ENCODE measurements at places on chromosomes 16 and 17.

- DNase-seq, result no peak
These were observed 491 bp downstream of the USP7 start for GRCh38 chr16:8963010-8963820.

DNA sequence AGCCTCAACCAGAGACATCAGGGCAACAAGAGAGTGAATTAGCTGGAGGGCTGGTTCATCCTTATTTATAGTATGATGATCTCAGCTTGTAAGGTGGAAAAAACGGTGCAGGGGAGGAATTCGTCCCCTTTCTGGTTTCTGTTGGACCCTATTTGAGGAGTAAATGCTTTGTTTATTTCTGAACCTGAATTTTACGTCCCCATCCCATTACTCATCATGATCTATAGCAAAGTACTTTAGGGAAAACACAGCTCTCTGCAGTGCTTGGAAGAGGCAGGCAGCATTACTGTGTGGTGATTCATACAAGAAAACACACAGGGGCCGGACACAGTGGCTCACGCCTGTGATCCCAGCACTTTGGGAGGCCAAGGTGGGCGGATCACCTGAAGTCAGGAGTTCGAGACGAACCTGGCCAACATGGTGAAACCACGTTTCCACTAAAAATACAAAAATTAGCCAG lies 8.0 kb upstream of the VAT1L start:
- DNase-seq, result no peak

GRCh38 chr17:48589831-48590606 lies at the start of gene HOXB3:
Gene HOXB3, minus strand, starts transcription at chr17:48590241. Its CDS starts 37,767 bp downstream, at chr17:48552474.
- DNase-seq, result no peak

DNA sequence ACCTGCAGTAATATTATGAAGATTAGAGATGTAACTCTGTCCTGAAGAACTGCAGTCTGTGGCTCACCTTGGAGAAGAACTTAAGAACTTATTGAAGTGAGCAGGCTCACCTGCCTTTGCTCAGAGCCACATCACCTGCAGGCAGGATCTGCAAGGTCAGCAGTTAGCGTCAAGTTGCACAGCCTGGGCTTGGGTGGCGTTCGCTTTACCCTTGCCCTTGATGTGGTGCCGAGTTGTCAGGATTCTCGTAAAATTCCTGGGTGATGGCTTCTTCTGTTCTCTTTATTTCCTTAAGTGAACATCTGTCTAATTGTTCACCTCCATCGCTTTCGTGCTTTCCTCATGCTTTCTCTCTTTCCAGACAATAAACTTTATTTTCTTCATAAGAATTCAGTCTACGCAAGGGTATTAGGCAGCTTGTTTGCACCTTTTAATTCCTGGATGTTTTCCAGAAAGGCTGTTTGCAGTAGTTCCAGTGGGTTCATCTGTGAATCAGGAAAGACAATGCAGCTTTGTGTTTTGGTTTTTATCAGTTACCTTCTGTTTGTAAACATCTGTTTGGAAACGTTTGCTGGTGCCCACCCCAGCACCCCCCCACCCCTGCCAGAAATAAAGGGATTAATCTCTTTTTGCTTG lies 254.3 kb downstream of the WWOX start:
- no peak for DNase-seq

- DNase-seq, result peak; percentile 38
These were observed 125.0 kb upstream of the RPL38 start for GRCh38 chr17:74078363-74078941.

DNA sequence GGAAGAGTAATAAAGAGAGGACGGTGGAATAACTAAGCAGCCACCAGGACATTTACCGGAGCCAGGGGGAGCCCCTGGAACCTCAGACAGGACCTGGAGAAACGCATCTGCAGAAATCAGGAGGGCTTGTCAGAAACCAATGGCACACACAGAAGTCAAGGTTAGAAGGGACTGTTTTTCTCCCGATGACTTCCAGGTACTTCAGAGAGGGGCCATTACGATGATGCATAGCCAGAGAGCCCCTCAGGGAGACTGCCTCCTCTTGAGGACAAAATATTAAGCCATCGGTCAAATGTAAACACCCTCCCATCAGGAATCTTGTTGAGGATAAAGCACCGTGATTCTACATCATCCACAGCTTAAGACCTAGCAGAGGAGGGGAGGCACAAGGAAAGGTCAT lies 333.6 kb upstream of the CDH5 start:
- DNase-seq, result no peak

- DNase-seq, result no peak
These were observed 191.4 kb downstream of the SLC39A11 start for GRCh38 chr17:72901083-72901482.

DNA sequence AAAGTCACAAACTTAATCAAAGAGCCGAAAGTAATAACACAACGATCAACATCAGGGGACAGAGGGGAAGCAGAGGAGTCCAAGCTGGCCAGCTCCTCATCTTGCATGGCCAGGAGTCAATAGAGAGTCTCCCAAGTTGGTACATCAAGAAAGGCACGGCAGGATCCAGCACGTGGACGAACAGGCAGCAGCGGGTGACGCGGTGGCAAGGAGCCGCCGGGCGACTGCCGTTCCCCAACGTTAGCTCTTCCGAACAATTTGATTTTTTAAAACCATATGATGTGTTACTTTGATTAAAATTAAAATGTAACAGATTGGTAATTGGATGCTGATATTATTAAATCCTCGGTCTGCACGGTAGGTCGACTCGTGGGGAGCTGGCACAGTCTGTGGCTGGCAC lies 81.8 kb upstream of the DOC2B start:
- no peak for DNase-seq

DNA sequence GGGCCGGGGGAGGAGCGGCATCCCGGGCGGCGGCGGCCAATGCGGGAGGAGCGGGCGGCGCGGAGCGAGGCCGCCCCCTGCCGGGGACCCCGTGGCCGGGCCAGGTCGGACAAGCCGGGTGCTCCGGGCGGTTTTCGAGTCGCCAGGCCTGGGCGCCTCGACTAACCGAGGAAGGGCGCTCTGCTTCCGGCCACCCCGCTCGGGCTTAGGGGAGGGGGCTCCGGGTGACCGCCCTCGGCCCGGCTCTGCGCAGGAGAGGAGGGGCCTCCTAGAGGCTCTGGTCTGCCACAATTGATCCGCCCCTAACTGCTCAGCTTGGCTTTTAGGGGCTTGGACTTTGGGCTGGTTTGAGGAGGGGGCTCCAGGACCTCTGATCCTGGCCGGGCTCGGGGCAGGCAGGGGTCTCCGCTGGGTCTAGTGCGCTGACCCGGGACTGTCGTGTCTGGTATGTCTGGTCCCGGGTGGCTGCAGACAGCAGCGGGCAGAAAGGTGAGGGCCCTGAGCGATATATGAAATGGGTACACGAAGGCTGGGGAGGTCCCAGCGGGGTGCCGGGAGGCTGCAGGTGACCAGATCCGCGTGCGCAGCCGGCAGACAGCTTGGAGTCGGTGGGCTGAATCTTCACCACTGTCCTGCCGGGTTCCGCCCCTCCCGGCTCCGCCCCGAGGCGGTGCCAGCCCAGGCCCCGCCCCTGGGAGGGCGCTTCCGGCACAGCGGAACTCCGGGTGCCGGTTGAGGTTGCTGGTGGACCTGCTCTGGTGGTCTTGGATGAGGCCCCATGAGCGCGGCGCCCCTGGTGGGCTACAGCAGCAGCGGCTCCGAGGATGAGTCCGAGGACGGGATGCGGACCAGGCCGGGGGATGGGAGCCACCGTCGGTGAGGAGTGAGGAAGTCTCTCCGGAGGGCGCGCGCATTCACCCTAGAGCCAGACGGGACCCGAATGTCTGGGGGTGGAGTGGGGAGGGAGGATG lies at the start of gene USB1:
Gene USB1 (plus strand): TSS at position 702 of the 971 bp plus-strand sequence. CDS start 77 bp downstream, at position 779.
- DNase-seq, result peak; percentile 77

DNA sequence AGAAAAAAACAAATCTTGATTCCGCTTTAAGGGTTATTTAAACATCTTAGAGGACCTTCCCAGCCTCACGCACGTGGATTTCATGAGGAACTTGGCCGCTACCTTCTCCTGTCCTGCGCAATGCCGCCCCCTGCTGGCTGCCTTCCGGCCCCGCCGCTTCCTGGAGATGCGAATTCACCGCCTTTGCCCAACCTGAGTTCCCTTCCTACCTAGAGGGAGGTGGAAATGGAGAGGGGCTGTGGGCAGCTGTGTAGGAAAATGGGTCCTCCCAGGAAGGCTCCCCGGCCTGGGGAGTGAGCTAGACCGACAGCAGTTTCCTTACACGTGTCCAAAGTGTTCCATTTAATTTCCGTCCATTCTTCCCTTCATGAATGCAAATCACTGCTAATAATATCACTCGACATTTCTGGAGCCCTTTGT lies 1.0 kb upstream of the ABCC12 start:
- DNase-seq, result peak; percentile 29

DNA sequence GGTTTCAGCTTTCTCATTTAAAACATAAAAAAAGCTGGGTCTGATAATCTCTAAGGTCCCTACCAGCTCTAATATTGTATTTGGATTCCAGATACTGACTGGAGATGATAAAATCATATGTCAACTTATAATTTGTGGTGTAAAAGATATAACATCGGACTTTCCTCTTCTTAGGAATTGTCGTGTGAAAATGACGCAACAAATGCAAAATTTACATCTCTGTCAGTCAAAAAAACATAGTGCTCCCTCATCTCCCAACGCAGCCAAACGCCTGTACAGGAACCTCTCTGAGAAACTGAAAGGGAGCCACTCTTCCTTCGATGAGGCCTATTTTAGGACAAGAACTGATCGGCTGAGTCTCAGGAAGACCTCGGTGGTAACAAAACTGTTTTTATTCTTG lies 197.3 kb downstream of the ANKFN1 start:
- no peak for DNase-seq

- DNase-seq, result no peak
These were observed 31.0 kb downstream of the CD300A start for GRCh38 chr17:74497471-74497870.

GRCh38 chr16:15484662-15485061 lies 50.3 kb downstream of the BMERB1 start:
- no peak for DNase-seq

DNA sequence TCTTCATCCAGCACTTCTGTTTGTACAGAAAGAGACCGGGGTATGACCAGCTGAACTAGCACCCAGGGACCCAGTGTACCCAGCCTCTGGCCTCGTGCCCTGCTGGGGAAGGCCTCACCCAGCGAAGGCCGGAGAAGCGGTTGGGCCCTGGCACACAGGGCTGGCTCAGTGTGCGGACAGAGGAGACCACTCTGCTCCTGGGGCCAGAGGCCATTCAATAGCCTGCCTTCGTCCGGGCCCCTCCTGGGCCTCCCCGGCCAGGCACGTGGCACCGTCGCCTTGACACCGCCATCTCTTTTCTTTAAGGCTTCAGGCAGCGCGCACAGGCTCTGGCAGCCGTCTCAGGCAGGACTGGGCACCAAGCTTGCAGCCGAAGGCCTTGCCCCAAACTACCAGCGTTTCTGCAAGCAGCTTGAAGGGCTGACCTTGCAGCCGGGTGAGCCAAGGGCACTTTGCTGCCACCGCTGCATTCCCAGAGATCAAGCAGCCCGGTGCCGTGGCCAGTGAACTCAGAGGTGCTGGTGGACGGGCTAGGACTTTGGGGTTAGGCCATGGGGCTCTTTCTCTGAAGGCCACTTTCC lies 8.0 kb downstream of the TAX1BP3 start:
- no peak for DNase-seq

- DNase-seq, result no peak
These were observed 7.6 kb downstream of the EPN2 start for GRCh38 chr17:19244781-19245180.

- DNase-seq, result no peak
These were observed 16.0 kb downstream of the SPNS3 start for GRCh38 chr17:4449736-4450135.

GRCh38 chr17:46818316-46818928 lies at the start of gene WNT3:
Gene WNT3, minus strand, starts transcription at chr17:46818692. Its CDS starts 95 bp downstream, at chr17:46818597.
- DNase-seq, result no peak

DNA sequence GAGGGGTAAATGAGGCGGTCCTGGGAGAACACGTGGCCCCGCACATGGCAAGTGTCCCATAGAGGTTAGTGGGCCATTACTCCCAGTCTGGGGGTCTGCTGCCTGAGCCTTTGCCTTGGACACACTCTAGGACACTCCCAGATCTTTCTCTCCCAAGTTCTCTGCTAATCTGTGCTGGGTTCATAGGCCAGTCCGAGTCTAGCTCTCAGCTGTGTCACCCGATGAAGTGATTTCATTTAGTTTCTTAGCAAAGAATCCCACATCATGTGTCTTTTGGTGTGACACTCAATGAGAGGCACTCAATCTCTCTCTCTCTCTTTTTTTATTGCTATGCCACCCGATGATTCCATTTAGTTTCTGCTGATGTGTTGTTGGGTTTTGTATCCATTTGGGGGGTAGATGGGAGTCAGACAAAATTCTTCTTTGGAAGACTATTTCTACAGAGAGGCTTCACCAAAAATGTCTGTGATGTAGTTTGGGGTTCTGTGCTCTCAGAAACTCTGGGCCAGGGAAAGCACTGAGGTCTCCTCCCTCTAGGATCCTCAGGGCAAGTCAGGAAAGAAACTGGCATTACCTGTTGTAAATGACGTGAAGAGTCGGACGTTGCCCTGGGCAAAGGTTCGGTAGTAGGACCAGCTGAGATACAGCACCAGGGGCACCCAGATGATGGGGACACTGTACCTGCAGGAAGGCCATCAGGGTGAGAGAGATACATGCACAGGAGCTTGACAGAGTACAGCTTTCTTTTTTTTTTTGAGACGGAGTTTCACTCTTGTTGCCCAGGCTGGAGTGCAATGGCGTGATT lies 25.2 kb upstream of the MLKL start:
- DNase-seq, result no peak

DNA sequence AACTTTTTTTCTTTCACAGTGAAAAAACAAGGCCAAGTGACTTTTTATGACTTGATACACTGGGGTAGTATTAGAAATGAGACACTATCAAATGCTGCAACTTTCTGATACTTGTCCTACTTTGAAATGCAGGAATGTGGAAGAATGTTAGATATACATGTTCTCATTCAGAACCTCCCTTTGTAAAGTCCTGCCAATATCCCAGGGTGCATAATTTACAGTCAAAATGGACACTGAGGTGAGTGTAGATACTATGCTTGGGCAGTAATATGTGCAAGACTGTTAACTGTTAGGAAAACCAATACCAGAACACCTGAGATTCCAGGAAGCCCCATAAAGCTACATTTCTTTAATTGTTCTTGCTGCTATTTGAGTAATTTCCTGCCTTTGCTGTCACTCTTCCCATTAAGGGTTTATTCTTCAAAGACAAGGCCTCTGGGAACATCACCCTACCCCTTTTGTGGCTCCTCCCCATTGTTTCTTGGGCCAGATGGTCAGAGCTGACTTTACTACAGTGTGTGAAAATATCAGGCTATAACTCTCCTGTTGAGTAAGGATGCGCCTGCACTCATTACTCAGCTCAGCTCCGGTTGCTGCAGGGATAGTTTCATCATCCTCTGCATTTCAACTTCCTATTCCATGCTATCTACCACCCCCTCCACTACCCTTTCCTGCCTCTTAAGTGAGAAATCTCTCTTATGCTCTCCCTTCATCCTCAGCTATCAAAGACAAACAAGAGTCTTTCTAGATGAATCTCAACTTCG lies 48.7 kb downstream of the TMEM100 start:
- no peak for DNase-seq

- DNase-seq, result no peak
These were observed 179.9 kb downstream of the SEC14L1 start for GRCh38 chr17:77320485-77321256.

GRCh38 chr17:37700881-37701280 lies 44.0 kb downstream of the HNF1B start:
- DNase-seq, result no peak
